ENCODE measurements at places on chromosomes 5 and 9.

GRCh38 chr9:79256691-79257213, 315.0 kb upstream of the TLE4 start:
- no peaks in the 10 kb centered on the region for H3K4me1 ChIP-seq
- DNase-seq, result no peak
- no peak overlapping the region for H3K27ac ChIP-seq
- H3K36me3 ChIP-seq, result no peaks in the 10 kb centered on the region
- H3K27me3 ChIP-seq, result peaks cover 7% of the 10 kb centered on the region

DNA sequence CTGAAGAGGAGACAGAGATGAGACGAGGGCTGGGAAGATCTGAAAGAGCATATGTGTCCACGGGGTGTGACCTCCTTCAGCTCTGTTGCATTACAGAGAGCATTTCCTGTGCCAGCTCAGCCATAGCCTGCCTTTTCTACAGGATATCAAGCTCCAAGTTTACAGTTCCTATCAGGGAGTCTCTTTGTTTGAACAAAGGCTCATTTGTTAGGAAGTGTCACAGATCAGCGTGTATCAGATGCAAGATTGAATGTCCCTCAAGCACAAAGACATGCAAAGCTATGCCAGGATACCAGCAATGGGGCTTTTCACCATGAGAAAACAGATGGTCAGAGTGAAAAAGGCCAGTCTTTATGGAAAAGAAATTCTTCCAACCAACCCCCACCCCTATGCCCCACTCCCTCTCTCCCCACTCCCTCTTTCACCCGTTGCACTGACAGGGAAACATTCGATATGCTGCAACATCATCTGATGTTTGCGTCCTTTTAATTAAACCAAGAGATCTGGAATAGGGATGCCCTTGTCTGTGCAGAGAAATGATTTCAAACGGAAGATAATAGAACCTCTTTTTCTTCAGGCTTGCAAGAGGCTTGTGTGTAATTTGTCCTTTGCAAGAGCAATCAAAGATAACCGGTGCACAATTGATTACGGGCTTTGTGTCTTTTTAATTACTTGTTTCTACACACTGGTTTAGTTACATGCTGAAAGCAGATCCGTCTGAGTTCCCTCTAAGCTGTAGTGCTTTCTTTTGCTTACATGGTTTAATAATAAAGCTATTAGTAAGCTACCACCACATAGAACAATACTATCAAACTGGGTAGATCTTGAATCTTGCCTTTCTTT, 263.1 kb upstream of the RGMB start:
- H3K4me1 ChIP-seq, result peaks cover 2% of the 10 kb centered on the region
- H3K27ac ChIP-seq, result no peak overlapping the region
- H3K36me3 ChIP-seq, result no peaks in the 10 kb centered on the region
- H3K27me3 ChIP-seq, result no peaks in the 10 kb centered on the region
- H3K4me3 ChIP-seq, result no peak overlapping the region

DNA sequence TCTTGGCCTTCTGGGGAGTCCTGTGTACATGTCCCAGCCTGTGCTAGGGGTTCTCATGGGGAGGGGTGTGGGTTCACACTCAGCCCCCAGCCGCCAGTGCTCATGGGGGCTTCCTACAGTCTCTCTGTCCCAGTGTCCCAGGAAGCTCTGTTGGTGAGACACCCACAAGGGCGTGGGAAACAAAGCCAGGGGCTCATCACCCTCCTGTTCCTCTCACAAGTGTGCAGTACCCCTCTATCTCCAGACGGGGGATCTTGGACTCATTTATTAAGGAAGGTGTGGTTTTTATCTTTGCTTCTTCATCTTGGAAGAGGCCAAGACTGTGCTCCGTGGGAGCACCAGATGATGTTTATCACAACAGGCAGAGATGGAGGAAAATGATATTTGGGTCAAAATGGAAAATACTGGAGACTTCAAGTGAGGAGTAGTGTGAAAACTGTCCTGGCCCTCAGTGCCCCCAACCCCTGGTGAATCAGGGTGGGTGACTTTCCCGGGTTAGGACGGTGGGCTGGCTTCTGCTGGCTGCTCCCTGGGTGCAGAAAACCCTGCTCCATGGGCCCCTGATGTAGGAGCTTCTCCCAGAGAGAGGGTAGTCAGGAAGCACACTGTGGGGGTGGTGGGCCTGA, 15.2 kb downstream of the TMEM171 start:
- H3K27me3 ChIP-seq, result peaks cover 65% of the 10 kb centered on the region
- H3K27ac ChIP-seq, result no peak overlapping the region
- no peak for DNase-seq
- H3K4me3 ChIP-seq, result no peak overlapping the region
- H3K36me3 ChIP-seq, result no peaks in the 10 kb centered on the region

DNA sequence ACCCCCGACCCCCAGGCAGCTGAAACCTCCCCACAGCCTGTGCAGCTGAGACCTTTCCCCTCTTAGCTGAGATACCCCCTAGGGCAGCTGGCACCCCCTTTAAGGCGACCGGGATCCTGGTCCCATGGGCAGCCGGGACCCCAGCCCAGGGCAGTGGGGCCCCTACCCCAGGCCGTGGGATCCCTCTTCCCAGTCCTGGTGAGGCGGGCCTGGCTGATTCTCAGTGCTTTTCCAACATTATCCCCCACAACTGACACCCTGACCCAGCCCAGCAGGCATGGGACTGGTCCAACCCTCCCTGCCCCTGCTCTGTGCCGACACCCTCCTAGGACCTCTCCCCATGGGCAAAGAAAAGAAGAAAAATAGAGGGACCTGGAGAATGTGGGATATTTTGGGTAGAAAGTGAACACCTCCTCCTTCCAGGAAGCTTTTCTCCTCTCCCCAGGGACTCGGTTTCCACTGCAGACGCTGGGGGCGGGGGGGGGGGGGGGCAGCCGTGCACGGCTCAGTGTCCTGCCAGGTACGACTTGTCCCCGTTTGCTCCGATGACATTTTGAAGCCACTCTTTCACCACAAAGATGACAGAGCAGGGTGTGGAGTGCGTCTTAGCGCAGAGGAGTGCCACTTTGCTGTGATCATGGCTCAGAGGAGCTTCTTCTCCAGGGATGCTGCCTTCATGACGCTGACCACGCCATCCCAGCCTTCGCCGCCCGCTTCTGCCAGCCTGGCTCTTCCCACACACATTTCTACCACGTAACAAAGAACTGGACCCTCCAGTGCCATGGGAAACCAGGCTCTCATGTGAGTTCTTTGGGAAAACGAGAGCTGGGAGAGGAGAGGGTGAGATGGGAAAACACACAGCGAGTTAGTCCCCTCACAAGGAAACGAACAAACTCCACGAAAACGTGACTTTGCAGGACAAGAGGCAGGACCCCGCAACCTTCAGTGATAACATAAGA, 47.5 kb downstream of the MRPL36 start:
- no peak overlapping the region for H3K27ac ChIP-seq
- no peaks in the 10 kb centered on the region for H3K4me1 ChIP-seq
- peaks cover 11% of the 10 kb centered on the region for H3K27me3 ChIP-seq
- H3K4me3 ChIP-seq, result no peak overlapping the region

GRCh38 chr5:122954719-122955118, 81.8 kb downstream of the PPIC start:
- DNase-seq, result no peak
- H3K36me3 ChIP-seq, result no peaks in the 10 kb centered on the region
- H3K27me3 ChIP-seq, result no peaks in the 10 kb centered on the region
- no peak overlapping the region for H3K4me3 ChIP-seq
- no peak overlapping the region for H3K27ac ChIP-seq
